ENCODE measurements at places on chromosomes 5 and 9.

DNA sequence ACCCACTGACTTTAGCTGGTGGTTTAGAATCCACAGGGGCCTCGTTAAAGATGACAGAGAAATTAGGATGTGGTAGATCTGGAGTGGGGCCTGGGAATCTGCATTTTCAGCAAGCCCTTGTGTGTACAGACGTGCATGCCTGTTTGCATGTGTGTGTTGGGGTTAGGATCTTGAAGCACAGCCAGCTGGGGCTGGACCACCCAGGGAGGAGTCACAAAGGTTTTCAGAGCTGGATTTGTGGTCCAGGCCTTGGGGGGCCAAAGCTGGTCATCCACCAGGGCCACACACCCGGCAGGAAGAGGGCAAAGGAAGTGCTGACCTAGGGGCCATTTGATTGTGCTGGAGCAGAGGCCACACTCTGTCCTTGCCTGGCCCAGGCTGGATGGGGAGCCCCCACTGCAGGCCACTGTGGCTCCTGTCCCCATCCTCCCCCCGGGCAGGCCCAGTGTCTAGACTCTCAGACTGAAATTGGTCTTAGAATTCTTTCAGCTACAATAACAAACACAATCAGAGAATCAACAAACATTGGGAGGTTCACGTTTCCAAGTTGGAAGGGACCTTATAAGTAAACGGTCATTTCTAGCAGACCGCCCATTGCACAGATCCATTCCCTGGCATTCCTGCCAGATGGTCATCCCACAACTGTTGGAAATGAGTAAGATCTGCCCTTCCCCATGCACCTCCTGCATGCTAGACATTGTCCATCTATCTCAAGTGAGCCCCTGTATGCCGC is 10.3 kb downstream of the CDX1 start:
- DNase-seq = no peak

GRCh38 chr5:125295405-125295872 is 549.0 kb upstream of the ZNF608 start:
- DNase-seq = no peak

- DNase-seq = no peak
Observed at GRCh38 chr5:54514291-54514690, 3.3 kb upstream of the SNX18 start.

GRCh38 chr5:82901281-82901888 is 175.8 kb downstream of the TMEM167A start:
- DNase-seq = no peak

All from stimulated activated CD8-positive, alpha-beta memory T cell treated with anti-CD3 and anti-CD28 coated beads, Interleukin-15, amount 100 ng/mL, for 1 hour (primary cell).